ENCODE measurements at places on chromosomes 12 and 14.

GRCh38 chr12:49545815-49546214 lies 7.0 kb downstream of the KCNH3 start:
- no peak for DNase-seq

- DNase-seq: no peak
These were observed 709 bp downstream of the TCL1B start for GRCh38 chr14:95686935-95687334.

GRCh38 chr12:54443446-54443845 lies 24.4 kb upstream of the ITGA5 start:
- DNase-seq: no peak

GRCh38 chr14:24576771-24577170 lies 721 bp upstream of the CTSG start:
- DNase-seq: no peak

DNA sequence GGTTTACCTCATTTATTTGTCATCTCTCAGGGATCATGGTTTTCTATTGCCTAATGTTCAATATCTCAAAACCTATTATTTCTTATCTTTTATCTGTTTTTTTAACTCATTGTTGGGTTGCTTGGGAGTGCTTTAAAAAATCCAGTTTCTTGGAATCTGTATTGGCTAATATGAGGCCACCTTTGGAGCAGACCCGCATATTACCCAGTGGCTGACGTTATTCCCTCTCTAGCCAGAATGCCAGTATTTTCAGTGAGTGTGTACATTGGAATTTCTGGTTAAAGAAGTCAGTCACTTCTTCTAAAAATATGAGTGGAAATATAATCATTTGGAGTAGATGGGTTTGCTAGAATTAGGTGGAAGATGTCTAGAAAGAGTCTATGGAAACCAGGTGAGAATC lies 38.3 kb downstream of the PRMT8 start:
- DNase-seq: no peak

DNA sequence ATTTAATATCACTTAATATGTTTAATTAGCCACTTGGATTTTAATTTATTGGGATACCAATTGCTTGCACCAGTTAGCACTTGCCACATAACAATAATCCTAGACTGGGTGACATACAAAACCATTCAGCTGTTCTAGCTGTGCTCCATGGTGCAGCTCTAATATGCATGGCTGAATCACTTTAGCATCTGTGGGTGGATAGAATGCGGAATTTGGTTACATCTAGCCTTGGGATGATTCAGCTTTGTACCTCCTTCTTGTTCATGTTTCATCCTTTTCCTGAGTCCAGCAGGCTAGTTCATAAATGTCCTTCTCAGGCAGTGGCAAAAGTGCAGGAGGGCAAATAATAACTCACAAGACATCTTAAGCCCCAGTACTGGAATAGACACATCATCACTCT lies 1263.0 kb downstream of the LRFN5 start:
- peak; percentile 76 for DNase-seq

- DNase-seq: no peak
These were observed 487.5 kb downstream of the TMEM121 start for GRCh38 chr14:106013879-106014376.

DNA sequence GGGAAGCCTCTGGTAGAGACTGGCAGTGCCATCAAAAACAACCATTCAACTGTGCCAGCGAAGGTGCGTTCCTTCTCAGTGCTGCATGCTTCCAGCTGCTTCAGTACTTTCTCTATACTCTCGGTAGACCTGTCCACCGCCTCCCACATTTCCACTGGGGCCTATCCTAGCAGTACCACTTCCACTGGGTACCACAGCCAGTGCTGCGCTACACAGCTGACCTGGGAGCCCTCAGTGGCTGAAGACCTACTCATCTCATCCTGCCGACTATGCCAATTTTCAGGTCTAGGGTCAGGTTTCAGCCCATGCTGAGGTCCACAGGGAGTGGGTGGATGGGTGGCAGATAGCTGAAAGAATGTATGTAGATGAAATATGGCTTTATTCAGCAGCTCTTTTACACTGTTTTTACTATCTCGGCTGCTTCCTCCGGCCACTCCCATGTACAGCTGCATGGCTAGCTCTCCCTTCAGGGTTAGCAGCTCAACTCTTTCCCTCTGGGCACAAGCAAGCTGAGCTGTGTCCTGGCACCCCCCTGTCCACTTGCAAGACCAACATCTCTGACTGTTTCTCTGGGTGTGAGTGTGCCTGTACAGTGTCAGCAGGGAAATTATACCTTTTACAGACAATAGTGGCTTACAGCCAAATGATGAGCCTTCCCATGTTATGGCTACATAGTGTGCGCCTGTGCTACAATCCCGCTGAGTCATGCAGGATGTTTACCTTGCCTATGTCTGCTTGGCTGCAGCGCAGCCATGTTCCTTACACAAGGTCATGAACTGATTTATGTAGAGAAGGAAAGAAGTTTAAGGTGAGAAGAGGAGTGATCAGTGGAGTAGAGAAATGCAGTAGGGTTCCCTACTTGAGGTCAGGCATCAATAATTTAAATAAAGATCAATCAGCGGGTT lies 125.7 kb upstream of the DDHD1 start:
- peak; percentile 62 for DNase-seq

DNA sequence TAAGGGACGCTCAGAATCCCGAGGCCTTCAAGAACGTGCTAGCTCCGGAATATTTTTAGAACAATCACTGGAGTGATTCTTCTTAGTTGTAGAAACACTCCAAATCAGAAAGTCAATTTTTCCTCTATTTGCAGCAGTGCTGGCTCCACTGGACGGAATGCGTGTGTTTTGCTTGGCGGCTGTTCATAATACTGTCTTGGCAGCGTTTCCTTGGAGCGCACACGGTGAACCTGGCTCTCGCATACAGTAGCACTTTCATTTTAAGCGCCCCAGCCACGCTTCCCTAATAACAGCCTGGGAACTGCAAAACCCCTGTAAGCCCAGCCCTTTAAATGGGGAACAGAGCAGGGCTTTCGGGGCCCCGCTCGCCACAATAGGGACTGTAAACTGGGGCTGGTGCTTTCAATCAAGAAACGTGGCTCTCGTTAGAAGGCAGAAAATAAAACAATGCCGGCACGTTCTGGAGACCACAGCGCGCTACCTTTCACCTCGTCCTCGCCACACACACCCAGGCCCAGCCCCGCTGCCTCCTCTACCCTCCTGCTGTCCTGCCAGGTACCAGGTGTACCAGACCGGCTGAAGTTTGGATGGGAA lies 79.9 kb downstream of the BCL11B start:
- DNase-seq: peak; percentile 36

DNA sequence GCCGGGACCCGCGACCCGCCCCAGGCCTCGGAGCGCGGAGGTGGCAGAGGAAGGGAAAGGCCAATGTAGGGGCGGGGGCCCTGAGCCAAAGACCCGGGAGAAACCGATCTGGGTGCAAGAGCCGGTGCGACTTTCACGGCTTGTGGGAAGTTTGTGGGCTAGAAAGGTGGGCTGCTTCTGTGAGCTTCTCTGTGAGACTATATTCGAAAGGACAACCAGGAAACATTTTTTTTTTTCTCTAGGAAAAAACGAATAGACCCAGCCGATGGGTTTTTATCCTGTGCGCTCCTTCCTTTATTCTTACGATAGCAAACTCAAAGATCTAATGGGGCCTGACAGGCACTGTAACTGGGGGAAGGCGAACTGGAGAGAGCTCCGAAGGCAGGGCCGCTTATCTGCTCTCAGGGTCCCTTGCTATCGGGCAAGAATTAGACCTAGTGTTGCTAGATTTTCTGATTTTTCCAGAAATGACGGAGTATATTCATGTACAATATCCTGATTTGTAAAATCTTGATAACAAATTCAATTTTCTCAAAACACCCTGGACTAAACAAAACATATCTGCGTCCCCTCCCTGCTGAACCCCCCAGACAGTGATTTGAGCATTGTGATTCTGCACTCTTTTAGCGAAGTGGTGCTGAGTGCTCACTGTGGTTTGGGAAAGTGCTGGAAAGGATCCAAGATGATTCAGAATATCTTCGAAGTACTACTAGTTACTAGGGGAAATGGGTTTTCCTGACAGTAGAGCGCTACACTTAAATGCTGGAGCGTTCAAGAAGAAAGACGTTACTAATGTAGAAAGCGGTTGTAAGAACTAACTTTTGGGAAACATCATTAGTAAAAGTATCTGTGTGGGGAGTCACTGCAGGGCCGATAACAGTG lies 563 bp upstream of the STXBP6 start:
- DNase-seq: peak; percentile 52

DNA sequence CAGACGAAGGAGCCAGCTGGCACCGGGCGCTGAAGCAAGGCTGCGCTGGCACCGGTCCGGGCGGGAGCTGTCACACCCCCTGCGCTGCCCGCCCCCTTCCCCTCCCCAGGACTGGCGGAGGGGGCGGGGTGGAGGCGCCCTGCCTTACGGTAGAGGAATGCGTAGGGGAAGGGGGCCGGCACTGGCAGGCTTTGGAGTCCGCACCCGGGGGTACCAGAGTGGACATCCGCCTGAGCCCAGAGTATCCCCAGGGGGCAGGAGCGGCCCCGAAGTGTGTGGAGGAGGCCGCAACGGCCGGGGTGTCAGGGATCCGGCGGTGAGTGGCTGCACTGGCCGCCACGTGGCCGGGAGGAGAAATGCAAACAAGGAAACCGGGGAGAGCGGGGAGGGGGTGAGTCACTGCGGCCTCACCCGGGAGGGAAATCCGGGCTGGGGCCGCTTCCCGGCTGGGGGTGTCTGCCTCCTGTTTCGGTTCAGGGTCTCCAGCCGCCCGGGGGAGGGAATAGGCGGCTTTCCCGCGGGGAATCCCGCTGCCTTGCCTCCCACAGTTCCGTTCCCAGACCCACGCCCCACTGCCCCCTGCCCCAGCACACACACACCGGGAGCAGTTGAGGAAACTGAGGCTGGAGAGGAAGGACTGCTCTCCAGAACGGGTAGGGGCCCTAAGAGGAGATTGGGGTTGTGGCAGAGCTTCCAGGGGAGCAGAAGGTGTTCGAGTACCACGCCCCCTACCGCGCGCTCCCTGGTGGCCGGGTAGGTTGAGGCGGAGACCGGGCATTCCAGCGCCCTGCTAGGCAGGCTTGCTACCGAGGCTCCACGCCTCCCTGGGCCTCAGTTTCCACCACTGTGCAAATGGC lies at the start of gene RAPGEF3:
Gene RAPGEF3 (minus strand): TSS at position 47 of the 857 bp plus-strand sequence. CDS start 324 bp downstream, outside the sequence.
- no peak for DNase-seq

- DNase-seq: no peak
These were observed 127.1 kb downstream of the FIGNL2 start for GRCh38 chr12:51721282-51721940.

DNA sequence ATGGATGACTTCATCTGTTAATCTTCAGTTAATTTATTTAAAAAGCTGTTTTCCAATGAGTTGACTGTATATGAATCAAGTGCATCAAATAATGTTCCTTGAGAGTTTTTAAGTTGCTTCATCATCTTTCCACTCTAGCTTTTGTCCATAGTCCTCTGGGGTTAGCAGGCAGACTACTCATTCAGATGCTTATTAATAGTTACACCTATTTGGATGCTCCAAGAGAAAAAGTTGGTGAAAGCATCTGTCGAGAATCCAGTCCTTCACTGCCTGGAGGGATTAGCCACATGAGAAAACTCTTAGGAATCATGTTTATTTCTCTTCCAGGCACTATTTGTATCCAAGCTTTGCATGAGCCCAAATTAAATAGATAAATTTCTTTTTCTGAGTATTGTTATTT lies 70.2 kb downstream of the DACT1 start:
- no peak for DNase-seq

DNA sequence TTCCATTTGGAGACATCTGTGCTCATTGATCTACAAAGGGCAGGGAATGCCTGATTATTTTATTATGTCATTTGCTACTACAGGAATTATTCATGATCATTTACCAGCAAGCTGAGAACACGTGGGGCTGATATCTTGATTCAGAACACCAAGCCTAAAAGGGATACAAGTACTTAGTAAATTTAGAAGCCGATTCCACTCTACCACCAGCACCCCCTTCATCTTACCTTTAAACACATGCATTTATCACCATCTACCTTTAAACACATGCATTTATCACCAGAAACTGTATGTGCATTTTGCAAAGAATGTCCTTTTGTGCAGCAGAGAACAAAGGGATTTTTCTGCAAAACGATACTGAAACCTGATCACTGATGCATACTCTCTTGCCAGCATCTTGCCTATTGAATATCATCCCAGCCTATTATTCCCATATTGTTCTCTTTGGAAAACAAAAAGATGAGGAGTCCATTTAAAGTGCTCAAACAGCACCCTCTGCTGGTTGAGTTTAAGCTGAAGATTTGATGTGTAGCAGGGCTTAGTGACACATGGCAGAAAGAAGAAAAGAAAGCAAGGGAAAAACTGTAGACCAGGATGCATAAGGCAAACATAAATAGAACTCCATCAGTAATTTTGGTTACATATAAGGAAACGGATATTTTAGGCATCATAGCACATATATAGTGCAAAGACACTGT lies 132.6 kb upstream of the PLEKHG7 start:
- DNase-seq: peak; percentile 68

GRCh38 chr12:98744680-98745079 lies 99.6 kb downstream of the APAF1 start:
- no peak for DNase-seq

- no peak for DNase-seq
These were observed 262.3 kb downstream of the NUAK1 start for GRCh38 chr12:105876396-105876927.

- no peak for DNase-seq
These were observed 128.7 kb downstream of the CPNE8 start for GRCh38 chr12:38776647-38777046.

GRCh38 chr14:20998674-20999366 lies at the start of gene SLC39A2:
TSS of gene SLC39A2 (plus strand) at chr14:20999293. CDS start at chr14:20999447, 154 bp downstream.
- peak; percentile 28 for DNase-seq

- no peak for DNase-seq
These were observed 11.1 kb upstream of the PSEN1 start for GRCh38 chr14:73125169-73125588.

DNA sequence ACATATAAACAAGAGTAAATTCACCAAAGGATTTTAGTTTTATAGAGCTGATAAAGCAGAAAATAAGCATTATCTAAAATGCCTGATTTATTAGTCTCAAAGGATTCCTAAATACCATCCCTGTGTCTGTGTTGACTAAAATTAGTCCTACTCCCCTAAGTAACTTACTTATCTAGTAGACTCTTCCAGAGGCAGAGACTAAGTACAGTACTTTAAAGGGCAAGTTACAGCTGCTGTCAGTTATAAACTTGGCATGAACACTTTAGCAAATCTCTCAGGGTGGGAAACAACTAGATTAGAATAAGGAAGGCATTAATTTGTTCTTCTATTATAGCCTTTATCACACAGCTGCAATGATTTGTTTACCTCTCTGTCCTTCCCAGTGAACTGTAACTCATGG lies 46.0 kb downstream of the ATP2B1 start:
- no peak for DNase-seq

DNA sequence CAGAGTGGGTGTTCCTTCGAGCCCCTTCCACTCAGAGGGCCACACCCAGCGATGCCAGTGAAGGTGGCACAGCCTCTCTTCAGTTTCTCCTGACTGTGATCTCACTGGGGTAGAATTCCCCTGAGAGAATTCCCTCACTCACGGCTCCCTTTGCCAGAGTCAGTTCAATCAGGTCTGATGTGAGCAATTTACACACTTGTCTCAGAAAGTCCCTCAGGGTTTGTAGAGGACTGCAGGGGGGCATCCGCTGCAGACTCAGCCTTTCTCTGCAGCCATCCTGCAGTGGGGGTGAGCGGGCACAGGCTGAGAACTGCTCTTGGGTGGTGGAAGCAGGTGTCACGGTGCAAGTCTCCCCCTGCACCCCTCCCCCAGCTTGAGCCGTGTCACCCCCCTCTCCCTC lies 205.4 kb upstream of the PRMT8 start:
- DNase-seq: no peak

- DNase-seq: peak; percentile 99
These were observed 297.9 kb upstream of the AMIGO2 start for GRCh38 chr12:47377414-47378221.

GRCh38 chr14:77823378-77823777 lies 23.5 kb downstream of the ADCK1 start:
- no peak for DNase-seq

- no peak for DNase-seq
These were observed 32.3 kb downstream of the BCL11B start for GRCh38 chr14:99239661-99240092.
